ENCODE measurements at places on chromosomes 11 and 22.

DNA sequence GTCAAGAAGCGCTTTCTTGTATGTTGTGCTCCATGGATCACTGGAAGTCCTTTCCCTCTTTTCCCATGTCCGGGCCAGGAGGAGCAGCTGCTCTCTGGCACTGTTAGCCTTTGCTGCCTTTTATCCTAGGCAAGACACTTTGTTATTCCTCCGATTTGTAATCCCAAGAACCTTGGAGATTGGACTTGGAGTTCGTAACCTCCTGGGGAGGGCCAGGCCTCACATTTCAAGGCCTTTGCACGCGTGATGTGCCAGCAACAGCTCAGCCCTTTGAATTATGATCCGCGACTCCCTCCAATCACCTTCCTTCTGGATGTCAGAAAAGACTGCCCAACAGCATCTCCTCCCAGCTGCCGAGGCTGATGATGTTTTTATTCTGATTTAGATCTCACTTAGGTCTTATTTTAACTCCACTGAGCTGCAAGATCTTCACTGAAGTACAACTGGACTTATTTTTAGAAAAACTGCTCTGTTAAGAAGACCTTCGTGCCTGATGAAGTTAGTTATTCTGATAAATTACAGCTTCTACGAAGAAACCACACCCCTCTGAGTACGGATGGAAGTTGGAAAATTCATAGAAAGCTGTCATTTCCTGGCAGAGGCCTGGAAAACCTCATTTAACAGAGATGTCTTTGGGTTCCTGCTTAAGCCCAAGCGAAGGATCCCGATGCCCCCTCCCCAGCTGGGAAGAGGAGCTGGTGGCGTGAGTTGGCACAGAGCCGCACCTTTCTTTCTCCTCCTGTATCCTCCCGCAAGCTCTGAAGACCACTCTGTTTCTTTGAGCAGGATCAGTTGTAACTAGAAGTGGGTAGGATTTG, 62.4 kb downstream of the PARVB start:
- H3K27me3 ChIP-seq = no peaks in the 10 kb centered on the region
- no peak for DNase-seq
- H3K27ac ChIP-seq = no peak overlapping the region

- no peaks in the 10 kb centered on the region for H3K27me3 ChIP-seq
- H3K27ac ChIP-seq = no peak overlapping the region
- no peaks in the 10 kb centered on the region for H3K4me1 ChIP-seq
- H3K36me3 ChIP-seq = no peaks in the 10 kb centered on the region
- no peak for DNase-seq
- H3K4me3 ChIP-seq = no peak overlapping the region
Observed at GRCh38 chr11:117633186-117633754, 163.7 kb downstream of the DSCAML1 start.

DNA sequence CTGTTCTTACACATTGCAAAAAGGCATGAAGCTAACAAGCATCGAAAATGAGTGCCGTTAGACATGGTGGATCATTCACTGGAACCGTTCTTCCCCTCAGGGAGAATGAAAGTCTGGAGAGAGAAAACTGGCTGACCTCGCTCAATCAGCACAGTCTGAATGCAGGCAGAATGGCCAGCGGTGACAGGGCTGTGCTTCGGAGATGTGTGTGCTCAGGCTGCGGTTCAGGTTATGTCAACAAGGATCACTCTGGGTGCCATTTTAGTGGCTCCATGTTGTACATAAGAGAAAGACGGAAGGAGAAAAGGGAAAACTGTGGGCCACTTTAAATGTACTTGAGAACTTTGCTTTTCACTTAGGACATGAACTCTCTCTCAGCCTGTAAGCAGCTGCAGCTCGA, 749.8 kb upstream of the ARHGAP42 start:
- no peaks in the 10 kb centered on the region for H3K36me3 ChIP-seq
- no peak for DNase-seq

- no peak overlapping the region for H3K4me3 ChIP-seq
- DNase-seq = peak; percentile 23
- H3K36me3 ChIP-seq = peaks cover 24% of the 10 kb centered on the region
- H3K27ac ChIP-seq = no peak overlapping the region
- H3K27me3 ChIP-seq = no peaks in the 10 kb centered on the region
- H3K4me1 ChIP-seq = peaks cover 6% of the 10 kb centered on the region
Observed at GRCh38 chr22:33034753-33035152, 23.4 kb downstream of the SYN3 start.

DNA sequence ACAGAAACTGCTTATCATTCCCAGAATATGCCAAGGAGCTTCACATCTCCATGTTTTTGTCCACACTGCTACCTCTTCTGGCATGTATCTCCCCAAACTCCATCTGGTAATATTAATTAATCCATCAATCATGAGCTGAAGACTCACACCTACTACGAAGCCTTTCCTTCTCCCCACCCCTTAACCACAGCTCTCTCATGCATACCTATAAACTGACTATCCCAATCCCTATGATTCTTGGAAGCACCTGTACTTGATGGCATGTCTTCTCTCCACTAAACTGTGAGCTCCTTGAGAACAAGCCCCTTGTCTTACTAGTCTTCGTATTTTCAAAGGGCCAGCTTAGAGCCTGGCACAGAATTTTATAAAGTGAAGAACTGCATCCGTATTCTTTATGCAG, 47.3 kb downstream of the RELT start:
- no peak for DNase-seq
- no peaks in the 10 kb centered on the region for H3K27me3 ChIP-seq
- no peak overlapping the region for H3K27ac ChIP-seq
- H3K4me1 ChIP-seq = peaks cover 2% of the 10 kb centered on the region
- H3K36me3 ChIP-seq = peaks cover 6% of the 10 kb centered on the region
- no peak overlapping the region for H3K4me3 ChIP-seq

DNA sequence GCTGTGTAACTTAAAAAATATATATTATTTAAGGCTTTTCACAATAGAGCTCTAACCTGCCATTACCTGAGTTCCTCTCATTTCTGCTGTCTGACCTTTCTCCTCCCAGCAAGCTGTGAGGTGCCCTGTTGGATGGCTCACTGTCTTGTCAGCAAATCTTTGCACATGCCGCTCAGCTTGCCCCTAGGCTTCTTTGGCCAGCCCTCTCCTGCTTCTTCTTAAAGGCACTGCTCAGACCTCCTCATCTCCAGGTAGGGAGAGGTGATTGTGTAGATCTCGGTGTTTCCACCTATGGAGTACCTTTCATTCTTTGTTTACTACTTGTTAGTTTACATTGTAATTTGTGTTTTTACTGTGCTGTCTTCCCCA, 96.5 kb downstream of the EXT2 start:
- peaks cover 35% of the 10 kb centered on the region for H3K36me3 ChIP-seq
- no peak overlapping the region for H3K4me3 ChIP-seq
- no peak overlapping the region for H3K27ac ChIP-seq
- DNase-seq = no peak

DNA sequence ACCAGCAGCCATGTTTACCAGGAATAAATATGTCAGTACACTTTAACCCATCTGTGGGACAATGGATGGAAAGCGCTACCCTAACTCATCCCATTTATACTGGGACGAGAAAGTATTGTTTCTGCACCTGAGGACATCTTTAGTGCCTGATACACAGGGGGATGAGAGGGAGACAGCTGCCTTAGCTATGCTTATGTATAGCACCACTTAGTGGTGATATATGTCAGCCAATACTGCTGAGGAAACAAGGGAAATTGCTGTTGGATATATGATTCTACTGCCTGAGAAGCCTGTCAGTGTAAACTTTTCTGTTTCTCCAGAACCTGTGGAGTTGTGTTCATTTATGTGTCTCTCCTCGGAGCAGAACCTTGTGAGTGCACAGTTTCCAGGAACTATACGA, 13.3 kb upstream of the CEP295 start:
- DNase-seq = no peak
- no peak overlapping the region for H3K4me3 ChIP-seq
- H3K27ac ChIP-seq = no peak overlapping the region
- H3K36me3 ChIP-seq = no peaks in the 10 kb centered on the region
- no peaks in the 10 kb centered on the region for H3K27me3 ChIP-seq
